ENCODE measurements at places on chromosomes 16 and 17.

GRCh38 chr17:80870401-80870800, 121.2 kb upstream of the CHMP6 start:
- DNase-seq = no peak

DNA sequence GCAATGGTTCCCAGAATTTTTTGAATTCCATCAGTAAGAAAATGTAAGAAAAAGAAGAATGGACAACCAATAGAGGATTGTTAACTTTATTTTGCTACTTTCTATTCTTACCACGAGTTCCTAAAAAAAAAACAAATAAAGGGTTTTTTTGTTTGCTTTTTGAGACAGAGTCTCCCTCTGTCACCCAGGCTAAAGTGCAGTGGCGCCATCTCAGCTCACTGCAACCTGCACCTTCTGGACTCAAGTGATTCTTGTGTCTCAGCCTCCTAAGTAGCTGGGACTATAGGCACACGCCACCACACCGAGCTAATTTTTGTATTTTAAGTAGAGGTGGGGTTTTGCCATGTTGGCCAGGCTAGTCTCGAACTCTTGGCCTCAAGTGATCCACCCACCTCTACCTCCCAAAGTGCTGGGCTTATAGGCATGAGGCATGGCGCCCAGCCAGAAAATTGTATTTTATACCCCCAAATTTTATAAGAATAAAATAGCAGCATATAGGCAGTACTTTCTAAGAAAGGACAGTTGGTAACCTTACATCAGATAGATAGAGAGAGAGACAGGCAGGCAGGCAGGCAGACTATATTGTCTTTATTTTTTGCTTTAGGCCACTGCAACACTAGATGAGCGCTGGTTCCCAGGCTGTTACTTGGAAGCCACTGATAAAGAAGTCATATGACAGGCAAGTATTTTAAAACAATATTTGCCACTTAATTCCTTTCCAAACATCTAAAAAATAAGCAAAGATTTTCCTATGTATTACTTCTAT, 127.5 kb downstream of the VPS53 start:
- no peak for DNase-seq

- peak; percentile 21 for DNase-seq
Measured at GRCh38 chr17:81665205-81666091, 957 bp downstream of the OXLD1 start.

GRCh38 chr17:48054238-48055185, 6.4 kb downstream of the NFE2L1 start:
- DNase-seq = peak; percentile 84

DNA sequence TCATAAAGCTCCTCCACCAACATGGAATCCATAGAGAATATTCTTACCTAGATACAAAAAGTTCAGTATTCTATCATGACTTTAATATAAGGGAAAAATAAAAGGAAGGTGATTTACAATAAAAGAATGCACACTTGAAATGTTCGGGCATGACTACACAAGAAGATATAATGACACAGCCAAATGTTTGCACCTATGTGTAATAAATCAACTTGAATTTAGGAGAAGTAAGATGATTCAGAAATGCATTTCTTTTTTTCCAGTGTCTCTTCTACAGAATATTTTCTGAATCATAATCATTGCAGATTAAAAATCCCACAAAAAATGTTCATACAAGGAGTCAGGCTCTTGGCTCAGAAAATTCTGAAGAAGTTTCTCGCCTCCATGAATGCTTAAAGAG, 404.0 kb upstream of the HSBP1 start:
- DNase-seq = peak; percentile 93

DNA sequence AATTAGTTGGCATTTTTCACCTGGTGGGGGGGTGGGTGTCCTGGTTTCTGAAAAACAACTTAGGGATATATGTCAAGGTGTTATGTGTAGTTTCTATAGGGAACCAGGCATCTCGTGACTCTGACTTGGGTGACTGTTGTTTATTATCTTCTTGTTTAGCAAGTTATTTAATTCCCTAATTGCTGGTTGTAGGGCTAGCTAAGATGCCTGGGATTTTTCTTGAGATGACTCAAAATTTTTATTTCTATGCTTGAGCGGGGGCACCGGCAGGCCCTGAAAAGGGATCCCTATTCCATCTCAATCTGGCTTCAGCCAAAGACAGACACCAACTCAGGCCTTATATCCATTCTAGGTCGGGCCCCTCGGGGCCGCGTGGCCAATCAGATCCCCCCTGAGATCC, 3.2 kb downstream of the DPH1 start:
- DNase-seq = no peak

DNA sequence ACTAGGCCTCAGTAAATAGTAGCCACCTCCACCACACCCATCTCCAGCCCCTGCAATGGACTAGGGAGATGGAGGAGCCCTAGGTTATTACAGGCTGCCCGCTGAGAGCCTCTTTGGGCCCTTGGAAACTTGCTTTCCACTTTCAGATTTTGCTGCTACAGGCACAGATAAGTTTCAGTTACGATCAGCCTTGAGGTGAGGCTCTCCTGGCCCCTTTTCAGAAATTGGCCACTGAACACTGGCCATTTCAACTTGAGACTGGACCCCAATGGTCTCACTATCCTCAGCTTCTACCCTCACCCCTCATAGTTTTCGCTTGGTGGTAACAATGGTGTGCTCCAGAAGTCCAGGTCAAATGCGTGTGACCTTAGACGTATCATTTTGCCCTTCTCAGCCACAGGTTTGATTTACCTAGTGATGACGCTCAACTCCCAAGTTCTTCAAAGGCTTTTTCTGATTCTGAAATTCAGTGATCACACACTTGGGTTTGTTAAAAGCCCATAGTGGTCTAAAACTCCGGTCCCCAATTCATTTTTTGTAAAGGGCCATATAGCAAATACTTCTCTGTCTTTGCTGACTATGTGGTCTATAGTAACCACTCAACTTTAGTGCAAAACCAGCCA, 1.0 kb downstream of the PMM2 start:
- DNase-seq = peak; percentile 3

DNA sequence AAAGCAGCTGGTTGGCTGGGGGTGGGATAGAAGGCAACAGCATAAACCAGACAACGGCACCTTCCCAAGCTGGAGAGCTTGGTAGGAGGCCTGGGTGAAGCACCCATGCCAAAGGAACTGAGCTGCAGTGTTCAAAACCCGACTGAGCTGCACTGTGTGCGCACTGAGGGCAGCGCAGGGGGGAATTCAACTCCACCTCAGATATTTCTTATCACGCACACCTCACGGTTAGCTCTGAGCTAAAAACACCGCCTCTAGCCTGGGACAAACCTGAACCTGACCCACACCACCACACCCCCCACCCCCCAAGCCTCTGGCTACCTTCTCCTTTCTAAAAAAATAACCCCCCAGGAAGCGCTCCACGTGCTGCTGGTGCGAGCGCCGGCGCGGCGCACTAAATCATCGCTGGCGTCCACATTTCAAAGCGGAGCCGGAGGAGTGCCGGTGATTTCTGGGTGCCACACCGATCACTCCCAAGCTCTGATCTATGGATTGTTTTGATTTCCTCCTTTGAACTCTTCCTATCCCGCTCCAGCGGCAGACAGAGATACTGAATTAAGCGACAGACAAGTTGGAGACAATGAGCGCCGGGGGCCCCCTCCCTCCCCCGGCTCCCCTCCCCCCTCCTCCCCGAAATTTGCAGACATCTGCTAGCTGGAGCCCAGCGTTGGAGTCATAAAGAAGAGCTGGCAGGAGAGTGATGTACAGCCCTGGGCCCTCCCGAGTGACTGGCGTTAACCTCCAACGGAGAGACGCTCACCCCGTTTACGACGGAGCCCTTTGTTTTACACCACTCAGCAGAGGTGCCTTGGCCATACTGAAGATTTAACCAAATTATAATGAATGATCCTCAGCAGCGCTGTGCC, 85.0 kb downstream of the NOG start:
- DNase-seq = no peak

DNA sequence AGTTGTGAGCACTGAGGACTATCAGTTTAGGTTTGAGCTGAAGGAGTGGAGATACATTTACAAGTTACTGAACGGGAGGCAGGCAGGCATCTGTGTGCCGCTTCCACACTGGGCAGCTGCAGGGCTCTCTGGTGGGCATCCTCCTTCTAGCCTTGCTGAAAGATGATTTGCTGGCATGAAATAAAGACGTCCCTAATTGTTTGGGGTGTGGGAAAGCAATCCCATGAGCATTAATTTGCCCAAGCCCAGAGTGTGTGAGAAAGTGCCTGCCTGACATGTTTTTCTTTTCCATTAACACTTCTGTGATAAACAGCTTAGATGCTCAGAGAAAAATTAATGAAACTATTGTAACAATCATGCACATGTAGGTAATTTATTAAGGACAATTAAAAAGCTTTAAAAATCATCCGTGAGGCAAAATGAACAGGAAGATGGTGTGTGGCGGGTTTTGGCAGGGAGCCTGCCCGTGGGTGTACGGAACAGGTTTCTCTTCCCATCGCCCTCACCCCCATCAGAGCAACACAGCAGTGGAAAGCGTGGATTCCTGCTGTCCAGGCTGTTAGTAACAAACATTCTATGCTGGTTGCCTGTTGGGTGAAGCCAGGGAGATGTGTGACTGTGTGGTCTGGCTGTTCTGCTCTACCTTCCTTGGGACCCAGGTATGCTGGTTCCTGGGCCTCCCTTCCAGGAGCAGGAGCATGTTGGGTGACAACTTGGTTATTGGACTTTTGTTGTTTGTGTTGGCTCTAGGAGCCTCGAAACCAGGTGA, 191.9 kb downstream of the MSI2 start:
- DNase-seq = peak; percentile 63

- peak; percentile 65 for DNase-seq
Measured at GRCh38 chr17:6413065-6413464, 21.9 kb downstream of the AIPL1 start.

All from fibroblast of lung (primary cell).